Esophagus muscularis mucosa (tissue), 4 donors: ENCODE measurements at places on chromosomes 1 and 21. TPM values are rescaled to one million over a fixed set of nuclear protein-coding genes. Genes with fewer than 3 reads are reported as not detected.

The TRAF5 gene
- total RNA-seq, result 25.7 TPM

GRCh38 chr1:94106716-94107115 is 14.2 kb downstream of the ABCA4 start:
- no peak for DNase-seq

DNA sequence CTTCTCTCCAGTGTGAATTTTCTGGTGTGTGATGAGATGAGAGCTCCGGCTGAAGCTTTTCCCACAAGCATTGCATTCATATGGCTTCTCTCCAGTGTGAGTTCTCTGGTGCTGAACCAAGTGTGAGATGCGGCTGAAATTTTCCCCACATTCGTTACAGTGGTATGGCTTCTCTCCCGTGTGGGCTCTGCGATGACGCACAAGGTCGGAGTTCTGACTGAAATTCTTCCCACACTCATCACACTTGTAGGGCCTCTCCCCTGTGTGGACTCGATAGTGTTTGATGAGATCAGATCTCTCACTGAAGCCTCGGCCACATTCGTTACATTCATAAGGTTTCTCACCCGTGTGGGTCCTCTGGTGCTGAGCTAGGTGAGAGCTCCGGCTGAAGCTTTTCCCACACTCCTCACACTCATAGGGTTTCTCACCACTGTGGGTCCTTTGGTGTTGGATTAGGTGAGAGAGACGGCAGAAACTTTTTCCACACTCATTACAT is 7.4 kb downstream of the ZNF436 start:
- no peak for DNase-seq

GRCh38 chr21:29725025-29725736 is 214.6 kb downstream of the GRIK1 start:
- no peak for DNase-seq

GRCh38 chr1:199690496-199690895 is 337.0 kb upstream of the NR5A2 start:
- DNase-seq, result no peak

DNA sequence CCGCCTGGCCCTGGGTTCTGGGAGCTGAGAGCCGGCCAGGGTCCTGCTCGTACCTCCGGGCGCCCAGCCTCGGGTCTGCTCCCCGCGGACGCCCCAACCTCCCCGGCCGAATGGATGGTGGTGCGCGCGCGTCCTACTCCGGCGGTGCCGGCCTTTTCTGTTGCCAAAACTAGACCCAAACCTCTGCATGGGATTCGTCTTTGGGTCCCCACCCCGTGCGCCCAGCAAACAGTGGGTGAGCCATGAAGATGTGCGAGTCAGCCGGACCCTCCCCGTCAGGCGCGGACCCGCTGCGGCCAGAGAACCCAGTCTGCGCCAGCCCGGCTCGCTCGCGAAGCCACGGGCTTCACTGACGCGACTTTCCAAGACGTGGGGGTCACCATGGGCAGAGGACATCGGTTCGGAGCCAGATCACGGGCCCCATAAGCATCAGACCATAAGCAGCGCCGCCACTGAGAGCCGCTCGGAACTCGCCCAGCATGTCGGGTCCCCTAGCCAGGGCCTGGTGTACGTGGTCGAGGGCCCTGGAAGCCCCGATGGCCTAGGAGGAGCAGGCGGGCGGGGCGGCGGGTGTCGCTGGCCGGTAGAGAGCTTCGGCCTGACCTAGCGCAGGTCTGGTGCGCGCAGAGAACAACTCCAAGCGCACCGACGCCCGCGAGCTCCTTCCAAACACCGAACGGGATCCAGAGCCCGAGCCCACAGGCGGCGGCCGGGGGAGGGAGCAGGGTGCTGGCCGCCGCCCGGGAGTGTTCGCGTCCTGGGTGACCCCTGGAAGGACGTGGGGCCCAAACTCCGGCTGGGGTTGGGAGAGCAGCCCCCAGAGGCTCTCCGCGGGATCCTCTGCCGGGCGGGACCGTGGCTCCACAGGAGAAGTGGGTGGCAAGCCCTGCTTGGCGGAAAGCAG is 1.0 kb upstream of the TP73 start:
- DNase-seq, result no peak

- no peak for DNase-seq
These were observed 81.4 kb downstream of the RUNX1 start for GRCh38 chr21:34967509-34968289.

DNA sequence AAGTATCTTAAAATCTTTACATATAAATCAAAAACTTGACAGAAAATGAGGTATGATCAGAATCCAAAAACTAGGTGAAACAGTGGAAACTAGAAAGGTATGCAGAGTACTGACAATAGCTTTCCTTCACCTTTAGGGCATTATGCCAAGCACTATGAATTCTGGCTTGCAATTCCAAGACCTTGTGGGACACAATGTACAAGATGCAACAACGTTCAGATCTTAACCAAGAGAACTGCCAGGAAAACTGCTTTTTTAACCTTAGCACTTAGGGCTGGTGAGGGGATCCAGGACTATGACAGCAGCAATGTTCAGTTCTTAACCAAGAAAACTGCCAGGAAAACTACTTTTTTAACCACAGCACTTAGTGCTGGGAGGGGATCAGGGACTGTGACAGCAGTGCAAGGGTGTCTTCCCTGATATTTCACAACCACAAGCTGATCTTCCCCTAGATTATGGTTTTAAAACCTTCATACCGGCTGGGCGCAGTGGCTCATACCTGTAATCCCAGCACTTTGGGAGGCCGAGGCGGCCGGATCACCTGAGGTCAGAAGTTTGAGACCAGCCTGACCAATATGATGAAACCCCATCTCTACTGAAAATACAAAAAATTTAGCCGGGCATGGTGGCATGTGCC is 22.3 kb downstream of the FOXJ3 start:
- DNase-seq, result no peak

The TMEM59 gene
- 238 TPM for total RNA-seq
